Cardiac muscle cell (in vitro differentiated cells and primary cell): ENCODE measurements at places on chromosomes 13 and 19.
A peak's percentile ranks its signal among the peaks of the same experiment; 100 is the strongest.

DNA sequence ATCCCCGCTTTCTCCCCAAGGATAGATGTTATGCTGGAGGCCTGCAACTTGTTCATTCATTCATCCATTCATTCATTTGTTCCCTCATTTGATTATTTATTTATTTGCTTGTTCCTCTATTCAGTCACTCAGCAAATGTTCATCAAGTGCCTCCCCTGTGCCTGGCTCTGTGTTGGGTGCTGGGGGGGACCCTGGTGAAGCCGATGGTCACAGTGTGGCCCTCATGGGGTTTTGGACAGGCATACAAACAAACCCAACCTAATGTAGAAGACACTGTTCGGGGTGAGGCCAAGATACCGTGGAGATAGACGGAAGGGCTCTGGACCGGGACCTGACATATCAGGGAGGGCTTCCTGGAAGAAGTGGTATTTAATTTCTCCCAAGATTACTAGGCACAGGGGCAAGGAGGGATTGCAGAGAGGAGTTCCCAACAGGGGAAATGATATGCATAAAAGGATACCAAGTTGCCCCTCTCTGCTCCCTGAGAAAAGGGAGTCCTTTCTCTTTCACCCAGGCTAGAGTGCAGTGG is 58.1 kb downstream of the ZNF536 start:
- H3K4me1 ChIP-seq: no peaks in the 10 kb centered on the region
- DNase-seq: no peak
- no peaks in the 10 kb centered on the region for H3K36me3 ChIP-seq
- H3K27ac ChIP-seq: no peak overlapping the region
- no peak overlapping the region for H3K4me3 ChIP-seq
- peaks cover 3% of the 10 kb centered on the region for H3K27me3 ChIP-seq

- no peaks in the 10 kb centered on the region for H3K27me3 ChIP-seq
- H3K36me3 ChIP-seq: no peaks in the 10 kb centered on the region
- H3K27ac ChIP-seq: no peak overlapping the region
- DNase-seq: no peak
- H3K4me3 ChIP-seq: no peak overlapping the region
- no peaks in the 10 kb centered on the region for H3K4me1 ChIP-seq
These were observed 63.3 kb downstream of the ZIC5 start for GRCh38 chr13:99908140-99908803.

- no peak overlapping the region for H3K4me3 ChIP-seq
- H3K27me3 ChIP-seq: no peaks in the 10 kb centered on the region
These were observed 1551.9 kb downstream of the EFNB2 start for GRCh38 chr13:104983601-104984000.

DNA sequence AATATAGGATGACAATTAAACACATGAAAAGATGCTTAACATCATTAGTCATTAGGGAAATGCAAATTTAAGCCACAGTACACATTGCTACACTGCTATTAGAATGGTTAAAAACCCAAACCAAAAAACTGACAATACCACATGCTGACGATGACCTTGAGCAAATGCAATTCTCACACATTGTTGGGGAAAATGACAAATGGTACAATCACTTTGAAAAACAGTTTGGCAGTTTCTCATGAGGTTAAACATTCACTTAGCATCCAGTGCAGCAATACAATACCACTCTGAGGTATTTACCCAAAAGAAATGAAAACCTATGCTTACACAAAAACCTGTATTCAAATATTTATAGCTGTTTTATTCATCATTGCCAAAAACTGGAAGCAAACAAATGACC is 11.3 kb downstream of the FLT3 start:
- H3K27me3 ChIP-seq: peaks cover 8% of the 10 kb centered on the region
- H3K4me3 ChIP-seq: no peak overlapping the region
- H3K36me3 ChIP-seq: no peaks in the 10 kb centered on the region
- no peak overlapping the region for H3K27ac ChIP-seq
- no peaks in the 10 kb centered on the region for H3K4me1 ChIP-seq

DNA sequence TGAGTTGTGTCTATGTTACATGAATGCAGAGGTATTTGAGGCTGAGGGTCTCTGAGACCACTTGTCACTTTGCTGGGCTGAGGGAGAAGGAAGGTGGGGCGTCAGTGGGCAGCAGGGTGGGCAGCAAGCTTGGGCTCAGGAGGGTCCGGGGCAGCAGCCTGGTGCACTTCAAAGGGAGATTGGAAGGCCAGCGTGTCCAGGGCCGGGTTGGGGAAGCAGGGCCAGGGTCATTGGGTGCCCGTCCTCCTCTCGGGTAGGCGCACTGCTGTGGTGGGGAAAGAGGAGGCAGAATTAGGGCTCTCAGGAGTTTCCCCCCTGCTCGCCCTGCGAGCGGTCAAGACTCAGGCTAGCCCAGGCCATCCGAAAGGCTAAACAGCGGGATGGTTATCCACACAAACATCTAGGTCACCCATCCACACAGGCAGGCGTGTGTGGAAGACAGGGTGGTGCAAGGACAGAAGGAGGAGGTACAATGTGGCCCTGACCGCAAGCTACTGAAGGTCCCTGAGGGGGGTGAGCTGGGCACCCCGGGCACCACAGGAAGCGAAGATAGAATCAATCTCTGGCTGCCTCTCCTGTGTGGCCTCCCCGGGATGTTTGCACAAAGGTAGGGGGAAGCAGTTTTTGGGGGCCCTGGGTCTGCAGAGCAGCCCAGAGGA is 37.7 kb downstream of the MYO9B start:
- H3K36me3 ChIP-seq: no peaks in the 10 kb centered on the region
- peaks cover 3% of the 10 kb centered on the region for H3K4me1 ChIP-seq
- H3K4me3 ChIP-seq: no peak overlapping the region
- H3K27ac ChIP-seq: no peak overlapping the region
- no peaks in the 10 kb centered on the region for H3K27me3 ChIP-seq

GRCh38 chr13:80428349-80429096 is 87.6 kb upstream of the SPRY2 start:
- no peak overlapping the region for H3K4me3 ChIP-seq
- H3K36me3 ChIP-seq: no peaks in the 10 kb centered on the region
- DNase-seq: no peak
- no peaks in the 10 kb centered on the region for H3K27me3 ChIP-seq
- no peak overlapping the region for H3K27ac ChIP-seq

DNA sequence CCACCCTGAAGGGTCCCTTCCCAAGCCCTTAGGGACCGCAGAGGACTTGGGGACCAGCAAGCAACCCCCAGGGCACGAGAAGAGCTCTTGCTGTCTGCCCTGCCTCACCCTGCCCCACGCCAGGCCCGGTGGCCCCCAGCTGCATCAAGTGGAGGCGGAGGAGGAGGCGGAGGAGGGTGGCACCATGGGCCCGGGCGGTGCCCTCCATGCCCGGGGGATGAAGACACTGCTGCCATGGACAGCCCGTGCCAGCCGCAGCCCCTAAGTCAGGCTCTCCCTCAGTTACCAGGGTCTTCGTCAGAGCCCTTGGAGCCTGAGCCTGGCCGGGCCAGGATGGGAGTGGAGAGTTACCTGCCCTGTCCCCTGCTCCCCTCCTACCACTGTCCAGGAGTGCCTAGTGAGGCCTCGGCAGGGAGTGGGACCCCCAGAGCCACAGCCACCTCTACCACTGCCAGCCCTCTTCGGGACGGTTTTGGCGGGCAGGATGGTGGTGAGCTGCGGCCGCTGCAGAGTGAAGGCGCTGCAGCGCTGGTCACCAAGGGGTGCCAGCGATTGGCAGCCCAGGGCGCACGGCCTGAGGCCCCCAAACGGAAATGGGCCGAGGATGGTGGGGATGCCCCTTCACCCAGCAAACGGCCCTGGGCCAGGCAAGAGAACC is 1.5 kb downstream of the EGLN2 start:
- H3K27ac ChIP-seq: peak overlapping the region; percentile 99
- H3K27me3 ChIP-seq: no peaks in the 10 kb centered on the region
- H3K4me3 ChIP-seq: peak overlapping the region; percentile 96

DNA sequence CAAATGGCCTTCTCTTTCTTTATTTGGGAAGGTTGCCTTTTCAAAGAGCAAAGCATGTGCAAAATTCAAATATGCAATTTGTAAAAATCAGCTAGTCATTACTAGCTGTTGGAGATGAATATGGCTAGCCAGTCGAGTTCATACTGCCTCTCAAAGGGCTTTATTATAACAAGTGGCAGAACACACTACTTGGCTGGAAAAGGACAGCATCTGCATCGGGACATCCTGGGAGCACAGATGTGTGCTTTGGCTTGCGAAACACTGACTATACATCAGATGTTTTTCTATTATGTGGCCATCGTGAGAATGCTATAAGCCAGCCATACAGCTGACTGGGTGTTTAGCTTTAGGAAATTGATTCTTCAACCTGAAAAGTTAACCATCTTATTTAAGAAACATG is 424.2 kb downstream of the KCTD12 start:
- DNase-seq: no peak
- H3K4me3 ChIP-seq: no peak overlapping the region
- no peaks in the 10 kb centered on the region for H3K27me3 ChIP-seq
- no peaks in the 10 kb centered on the region for H3K36me3 ChIP-seq
- H3K4me1 ChIP-seq: peaks cover 4% of the 10 kb centered on the region

GRCh38 chr13:25247360-25247759 is 39.9 kb downstream of the MTMR6 start:
- DNase-seq: no peak
- H3K4me3 ChIP-seq: no peak overlapping the region
- H3K4me1 ChIP-seq: no peaks in the 10 kb centered on the region
- H3K27me3 ChIP-seq: no peaks in the 10 kb centered on the region

- H3K36me3 ChIP-seq: no peaks in the 10 kb centered on the region
- DNase-seq: no peak
- no peaks in the 10 kb centered on the region for H3K4me1 ChIP-seq
These were observed 213.5 kb downstream of the FGF9 start for GRCh38 chr13:21884299-21884909.

- peak overlapping the region; percentile 50 for H3K27ac ChIP-seq
- peaks cover 7% of the 10 kb centered on the region for H3K4me1 ChIP-seq
- no peaks in the 10 kb centered on the region for H3K36me3 ChIP-seq
- no peak overlapping the region for H3K4me3 ChIP-seq
- DNase-seq: no peak
These were observed 14.9 kb downstream of the ARHGAP35 start for GRCh38 chr19:46875657-46876056.

- peak; percentile 22 for DNase-seq
- H3K36me3 ChIP-seq: no peaks in the 10 kb centered on the region
- no peak overlapping the region for H3K4me3 ChIP-seq
- H3K27me3 ChIP-seq: no peaks in the 10 kb centered on the region
- H3K4me1 ChIP-seq: peaks cover 9% of the 10 kb centered on the region
- no peak overlapping the region for H3K27ac ChIP-seq
These were observed 269.2 kb downstream of the KLF12 start for GRCh38 chr13:73865027-73865426.

- H3K36me3 ChIP-seq: no peaks in the 10 kb centered on the region
- no peaks in the 10 kb centered on the region for H3K27me3 ChIP-seq
- no peak for DNase-seq
- no peak overlapping the region for H3K27ac ChIP-seq
- no peaks in the 10 kb centered on the region for H3K4me1 ChIP-seq
- no peak overlapping the region for H3K4me3 ChIP-seq
These were observed 167.6 kb upstream of the KLHL1 start for GRCh38 chr13:70275841-70276240.

GRCh38 chr19:47113850-47114651 is 475 bp upstream of the ZC3H4 start:
- no peak for DNase-seq
- H3K27ac ChIP-seq: peak overlapping the region; percentile 100
- no peaks in the 10 kb centered on the region for H3K36me3 ChIP-seq
- peaks cover 11% of the 10 kb centered on the region for H3K4me1 ChIP-seq
- H3K4me3 ChIP-seq: peak overlapping the region; percentile 82
- H3K27me3 ChIP-seq: no peaks in the 10 kb centered on the region

DNA sequence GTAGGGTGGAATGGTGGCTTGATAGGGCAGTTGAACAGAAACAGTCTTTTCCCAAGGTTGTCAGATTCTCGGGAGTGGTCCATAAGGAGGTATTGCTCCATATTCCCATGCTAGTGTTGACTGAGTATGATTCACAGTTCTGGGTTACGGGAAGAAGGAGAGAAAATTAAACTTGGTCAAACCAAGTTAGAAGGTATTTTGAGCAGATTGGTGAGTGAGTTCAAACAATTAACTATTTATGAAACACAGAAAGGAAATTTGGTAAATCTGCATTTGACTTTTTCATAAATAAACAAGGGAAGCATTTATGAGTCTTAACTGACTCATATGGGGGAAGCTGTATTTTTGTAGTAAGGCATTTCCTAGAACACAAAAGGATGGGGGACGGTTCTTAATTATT is 2419.4 kb downstream of the PCDH9 start:
- H3K4me3 ChIP-seq: no peak overlapping the region
- no peaks in the 10 kb centered on the region for H3K27me3 ChIP-seq
- no peaks in the 10 kb centered on the region for H3K36me3 ChIP-seq
- DNase-seq: peak; percentile 11
- H3K27ac ChIP-seq: no peak overlapping the region

GRCh38 chr19:28700176-28700575 is 512.8 kb downstream of the UQCRFS1 start:
- H3K4me3 ChIP-seq: no peak overlapping the region
- H3K36me3 ChIP-seq: no peaks in the 10 kb centered on the region
- DNase-seq: no peak

- no peaks in the 10 kb centered on the region for H3K36me3 ChIP-seq
- no peak overlapping the region for H3K27ac ChIP-seq
- H3K4me1 ChIP-seq: no peaks in the 10 kb centered on the region
- H3K27me3 ChIP-seq: no peaks in the 10 kb centered on the region
- DNase-seq: peak; percentile 72
These were observed 13.3 kb upstream of the LEUTX start for GRCh38 chr19:39765091-39766076.

DNA sequence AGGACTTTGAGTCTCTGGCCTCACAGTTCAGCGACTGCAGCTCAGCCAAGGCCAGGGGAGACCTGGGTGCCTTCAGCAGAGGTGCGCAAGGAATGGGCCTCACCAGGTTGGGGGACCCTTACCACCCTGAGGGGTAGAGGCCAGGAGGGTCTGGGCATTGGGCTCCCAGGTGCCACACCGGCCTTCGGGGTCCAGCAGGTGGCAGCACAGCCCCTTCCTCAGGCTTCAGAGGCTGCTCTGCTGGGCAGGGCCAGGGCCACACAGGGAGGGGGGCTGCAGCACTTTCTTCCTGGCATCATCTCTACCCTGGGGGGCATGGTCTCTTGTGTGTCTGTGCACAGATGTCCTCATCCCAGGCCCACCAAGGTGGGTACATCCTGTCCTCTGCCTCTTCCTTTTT is 12.9 kb downstream of the PIN1 start:
- no peak overlapping the region for H3K4me3 ChIP-seq
- H3K27me3 ChIP-seq: no peaks in the 10 kb centered on the region
- peak; percentile 35 for DNase-seq
- H3K27ac ChIP-seq: no peak overlapping the region
- no peaks in the 10 kb centered on the region for H3K4me1 ChIP-seq
- peaks cover 7% of the 10 kb centered on the region for H3K36me3 ChIP-seq

- DNase-seq: no peak
- H3K4me3 ChIP-seq: no peak overlapping the region
- H3K36me3 ChIP-seq: peaks cover under 1% of the 10 kb centered on the region
- H3K27ac ChIP-seq: no peak overlapping the region
These were observed 2.6 kb upstream of the ZNF175 start for GRCh38 chr19:51568456-51568855.

DNA sequence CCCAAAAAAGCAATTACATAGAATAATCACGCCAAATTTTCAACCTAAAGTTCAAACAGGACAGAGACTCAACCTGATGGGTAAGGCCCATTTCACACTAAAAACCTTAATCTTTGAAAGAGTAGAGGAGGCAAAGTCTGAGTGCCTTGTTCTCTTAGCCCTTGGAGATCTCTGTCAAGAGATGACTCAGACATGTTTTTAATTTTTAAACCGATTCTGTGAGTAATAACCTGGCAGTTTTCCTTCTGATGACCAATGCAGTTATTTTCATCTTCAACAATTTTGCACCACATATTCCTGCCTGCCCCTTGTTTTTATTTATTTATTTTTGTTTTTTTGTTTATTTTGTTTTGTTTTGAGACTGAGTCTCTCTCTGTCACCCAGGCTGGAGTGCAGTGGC is 11.5 kb upstream of the TNFSF9 start:
- no peak for DNase-seq
- H3K36me3 ChIP-seq: no peaks in the 10 kb centered on the region
- no peaks in the 10 kb centered on the region for H3K4me1 ChIP-seq
- H3K27me3 ChIP-seq: no peaks in the 10 kb centered on the region
- H3K4me3 ChIP-seq: no peak overlapping the region
